CD4-positive, alpha-beta T cell treated with Interleukin-17A for 1 hour (primary cell): ENCODE measurements at places on chromosomes 5 and 9.

DNA sequence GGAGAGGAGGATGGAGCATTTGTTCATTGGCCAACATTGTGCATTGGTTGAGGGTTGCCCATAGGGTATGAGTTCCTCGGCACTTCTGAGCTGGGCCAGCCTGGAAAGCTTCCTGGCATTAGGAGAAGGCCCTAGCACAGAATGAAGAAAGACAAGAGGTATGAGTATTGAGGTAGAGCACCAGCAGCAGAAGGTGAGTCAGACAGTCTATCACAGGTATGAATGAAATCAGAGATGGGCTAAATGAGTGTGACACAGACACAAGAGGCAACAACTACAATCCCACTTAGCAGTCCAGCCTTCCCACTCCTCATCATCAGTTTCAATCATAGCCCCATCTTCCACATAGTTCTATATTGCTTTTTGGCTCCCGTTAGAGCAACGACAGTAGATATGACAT, 25.4 kb upstream of the TGFBR1 start:
- DNase-seq = no peak

GRCh38 chr9:120642129-120642770, 62.3 kb upstream of the CDK5RAP2 start:
- DNase-seq = no peak

GRCh38 chr9:71608021-71608420, 160.3 kb downstream of the CEMIP2 start:
- DNase-seq = no peak

GRCh38 chr5:39447968-39448367, 23.2 kb upstream of the DAB2 start:
- DNase-seq = no peak

DNA sequence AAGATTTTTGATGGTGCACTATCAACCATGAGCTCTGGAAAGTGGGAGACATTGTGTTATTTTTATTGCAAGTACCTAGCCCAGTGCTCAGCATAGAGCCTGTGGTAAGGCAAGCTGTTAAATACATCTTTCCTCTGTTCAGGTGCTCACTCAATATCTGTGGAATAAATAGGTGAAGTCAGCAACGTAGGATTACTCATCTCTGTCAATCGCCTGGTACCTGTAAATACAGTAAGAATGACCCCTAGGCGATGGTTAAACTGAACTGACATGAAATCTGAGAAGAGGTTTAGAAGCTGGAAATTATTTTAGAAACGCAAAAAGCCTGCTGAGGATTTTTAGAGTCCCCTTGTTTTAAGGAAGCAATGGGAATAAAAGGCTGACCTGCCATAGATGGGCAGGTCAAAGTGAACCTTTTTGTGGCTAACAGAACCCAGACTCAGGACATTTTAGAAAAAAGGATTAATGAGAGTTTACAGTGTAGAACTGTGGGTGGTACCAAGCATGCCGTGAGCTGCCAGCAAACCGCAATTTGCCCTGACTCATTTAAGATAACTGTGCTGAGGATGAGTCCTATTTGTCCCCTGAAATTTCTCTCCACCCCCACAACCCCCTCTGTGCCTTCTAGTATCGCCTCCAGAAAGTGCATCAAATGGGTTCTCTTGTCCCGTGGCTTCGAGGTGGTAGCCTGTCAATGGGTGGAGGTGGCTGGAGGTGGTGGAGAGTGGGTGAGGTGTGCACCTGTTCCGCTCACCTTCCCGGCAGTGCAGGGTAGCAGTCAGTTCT, 375.1 kb downstream of the MED10 start:
- no peak for DNase-seq

DNA sequence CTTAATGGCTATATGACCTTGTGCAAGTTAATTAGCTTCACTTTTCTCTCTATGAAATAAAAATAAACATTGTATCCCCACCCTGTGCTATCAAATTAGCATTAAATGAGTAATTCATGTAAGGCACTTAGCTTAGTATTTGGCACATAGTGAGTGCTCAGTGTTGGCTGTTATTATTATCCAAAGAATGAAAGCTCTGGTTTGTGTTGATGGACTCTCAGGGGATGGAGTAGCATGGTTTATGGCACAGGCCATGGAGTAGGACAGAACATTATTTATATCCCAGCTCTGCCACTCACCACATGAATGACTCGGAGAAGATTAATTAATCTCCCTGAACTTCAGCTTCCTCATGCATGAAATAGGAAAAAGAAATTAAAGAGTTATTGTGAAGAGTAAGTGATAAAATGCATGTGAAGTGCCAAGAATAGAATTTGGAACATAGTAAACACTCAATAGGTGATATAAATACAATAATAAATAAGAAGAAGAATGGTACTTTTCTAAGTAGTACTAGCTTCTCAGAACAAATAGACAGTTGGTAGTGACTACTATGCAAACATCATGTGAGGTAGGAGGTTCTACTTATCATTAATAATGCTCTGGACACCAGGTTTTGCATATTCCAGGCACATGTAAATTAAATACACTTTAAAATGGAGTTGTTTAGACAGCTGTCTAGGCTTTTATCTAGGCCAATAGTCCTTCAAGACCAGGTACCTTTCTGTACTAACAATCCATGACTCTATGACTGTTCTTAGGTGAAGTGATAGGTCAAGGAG, 146.4 kb downstream of the GRIA1 start:
- DNase-seq = no peak
